Caudate nucleus (tissue), 63 donors: ENCODE measurements at places on chromosomes 2 and 18.

GRCh38 chr18:36638224-36638623 lies 190.6 kb downstream of the TPGS2 start:
- no peak for DNase-seq

DNA sequence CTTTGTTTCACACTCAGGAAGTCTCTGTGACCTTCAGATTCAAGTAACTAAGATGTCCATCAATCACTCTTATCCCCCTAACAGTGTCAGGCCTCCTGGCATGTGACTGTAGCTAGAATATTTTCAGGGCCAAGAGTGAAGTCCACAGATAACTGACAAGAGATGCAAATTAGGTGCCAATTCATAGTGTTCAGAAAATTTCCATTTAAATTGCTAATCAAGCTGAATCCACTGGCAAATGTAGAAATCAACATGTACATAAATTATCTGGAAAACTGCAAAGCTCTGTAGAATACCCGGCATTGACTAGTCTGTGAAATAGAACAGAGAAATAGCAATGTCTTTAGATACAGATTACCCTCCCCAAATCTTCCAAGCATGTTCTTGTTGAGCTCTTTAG lies 38.6 kb upstream of the ARL4C start:
- DNase-seq = no peak

GRCh38 chr2:235091421-235091820 lies 139.6 kb downstream of the SH3BP4 start:
- no peak for DNase-seq

GRCh38 chr2:104786821-104787220 lies 67.1 kb upstream of the POU3F3 start:
- no peak for DNase-seq

DNA sequence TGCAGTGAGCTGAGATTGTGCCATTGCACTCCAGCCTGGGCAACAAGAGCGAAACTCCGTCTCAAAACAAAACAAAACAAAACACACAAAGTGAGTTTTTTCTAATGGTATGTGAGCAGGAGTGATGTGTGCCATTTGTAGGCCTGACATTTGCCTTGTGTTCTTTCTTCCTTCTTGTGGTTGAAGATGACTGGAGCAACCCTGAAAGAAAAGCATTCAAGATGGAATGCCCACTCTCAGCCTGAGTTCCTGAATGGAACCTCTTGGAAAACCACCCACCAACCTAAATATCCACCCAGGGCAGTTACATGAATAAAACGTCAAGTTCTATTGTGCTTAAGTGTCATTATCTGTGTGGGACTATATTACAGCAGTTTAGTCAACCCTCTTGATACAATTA lies 26.5 kb downstream of the PGAP1 start:
- no peak for DNase-seq

- DNase-seq = no peak
Observed at GRCh38 chr18:34697233-34697632, 12.9 kb upstream of the DTNA start.

DNA sequence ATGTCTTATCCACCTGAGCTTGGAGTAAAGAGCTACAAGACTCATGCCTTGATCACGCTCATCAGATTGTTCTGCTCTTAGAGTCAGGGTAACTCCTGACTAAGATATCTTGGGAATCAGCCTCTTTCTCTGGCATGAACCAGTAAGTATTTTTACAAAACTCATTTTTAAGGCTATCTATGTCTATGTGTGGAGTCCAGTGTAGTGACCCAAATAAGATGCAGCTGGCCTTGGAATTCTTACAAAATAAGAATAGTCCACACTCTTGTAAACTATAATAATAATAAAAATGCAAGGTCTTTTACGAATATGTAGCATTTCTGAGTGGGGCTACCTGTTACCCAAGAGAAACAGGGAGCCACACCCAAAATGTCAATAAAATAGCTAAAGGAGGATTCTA lies 498.3 kb upstream of the SYT4 start:
- DNase-seq = no peak

GRCh38 chr2:44778671-44779476 lies 162.6 kb upstream of the SIX3 start:
- no peak for DNase-seq

GRCh38 chr2:937530-937929 lies 13.1 kb upstream of the SNTG2 start:
- no peak for DNase-seq

DNA sequence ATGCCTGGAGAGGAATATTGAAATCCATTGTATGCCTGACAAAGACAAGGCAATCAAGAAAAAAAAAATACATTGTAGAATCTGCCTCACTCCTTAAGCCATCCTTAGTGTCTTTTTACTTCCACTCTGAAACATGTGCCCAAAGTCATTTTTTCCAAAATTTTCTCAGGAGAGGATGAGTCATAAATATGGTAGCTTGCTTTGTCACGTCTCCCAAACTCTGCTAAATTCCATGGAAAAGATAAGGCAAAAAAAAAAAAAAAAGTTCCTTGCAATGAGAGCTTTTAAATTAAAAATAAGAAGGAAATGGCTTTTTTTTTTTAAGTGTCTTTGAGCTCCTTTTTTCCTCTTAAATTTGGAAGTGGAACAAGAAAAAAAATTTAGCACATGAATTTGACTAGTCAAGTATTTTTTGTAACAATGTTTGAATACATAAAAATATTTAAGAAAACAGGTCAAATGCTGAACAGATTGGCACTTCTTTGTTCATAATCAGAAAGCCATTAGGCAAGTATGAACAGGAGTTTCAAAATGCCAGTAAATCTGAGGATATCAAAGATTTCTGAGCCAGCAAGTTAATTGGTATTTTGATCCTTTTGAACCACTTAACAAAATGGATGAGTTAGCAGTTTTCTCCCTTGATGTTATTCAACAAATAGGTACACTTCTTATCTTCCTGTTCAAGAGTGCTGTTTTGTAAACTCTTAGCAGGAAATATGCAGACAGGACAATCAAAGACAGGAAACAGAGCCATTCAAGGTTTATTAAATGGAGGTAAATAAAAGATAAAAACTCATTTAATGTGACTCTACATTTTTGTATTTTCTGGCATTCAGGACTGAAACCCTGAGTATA lies 247.3 kb upstream of the SP5 start:
- no peak for DNase-seq

- no peak for DNase-seq
Observed at GRCh38 chr18:41992703-41993102, 37.7 kb downstream of the PIK3C3 start.

DNA sequence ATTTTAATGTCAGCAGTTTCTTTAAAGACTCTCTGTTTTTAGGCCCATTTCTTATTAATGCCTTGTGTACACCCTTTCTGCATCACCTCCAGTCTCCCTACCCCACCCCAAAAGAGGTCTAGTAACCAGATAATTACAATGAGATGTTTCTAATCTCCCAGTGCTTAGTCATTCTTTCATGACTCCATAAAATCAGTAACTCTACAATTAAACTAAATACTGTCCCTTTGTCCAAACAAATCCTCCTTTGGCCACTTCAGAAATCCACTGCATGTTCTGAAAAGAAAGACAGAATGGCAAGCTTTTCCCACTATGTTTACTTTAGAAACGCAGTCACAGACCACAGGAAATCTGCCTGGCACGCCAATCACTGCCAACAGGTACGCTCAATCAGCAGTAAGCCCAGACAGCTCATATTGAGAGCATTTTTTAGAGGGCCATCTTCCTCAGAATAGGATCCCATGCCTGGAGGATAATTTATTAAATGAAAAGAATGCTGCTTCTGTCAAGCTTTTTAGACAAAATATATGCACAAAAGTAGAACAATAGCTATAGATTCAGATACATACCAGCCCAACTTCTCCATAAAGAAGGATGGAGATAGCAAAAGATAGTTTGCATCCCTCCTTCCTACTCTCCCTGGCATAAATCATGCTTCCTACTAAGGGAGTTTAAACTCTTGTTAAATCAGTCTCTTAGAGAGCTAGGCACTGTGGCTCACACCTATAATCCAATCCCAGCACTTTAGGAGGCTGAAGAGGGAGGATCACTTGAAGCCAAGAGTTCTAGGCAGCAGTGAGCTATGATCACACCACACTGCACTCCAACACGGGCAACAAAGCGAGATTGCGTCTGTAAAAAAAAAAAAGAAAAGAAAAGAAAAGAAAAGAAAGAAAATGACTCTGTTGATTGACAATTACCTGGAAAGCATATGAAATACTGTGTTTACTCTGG lies 14.6 kb downstream of the CLASP1 start:
- no peak for DNase-seq
